Cardiac fibroblast (primary cell): ENCODE measurements at places on chromosomes 1 and 21.

- no peak for DNase-seq
These were observed 5.4 kb downstream of the MARCKSL1 start for GRCh38 chr1:32330558-32331151.

DNA sequence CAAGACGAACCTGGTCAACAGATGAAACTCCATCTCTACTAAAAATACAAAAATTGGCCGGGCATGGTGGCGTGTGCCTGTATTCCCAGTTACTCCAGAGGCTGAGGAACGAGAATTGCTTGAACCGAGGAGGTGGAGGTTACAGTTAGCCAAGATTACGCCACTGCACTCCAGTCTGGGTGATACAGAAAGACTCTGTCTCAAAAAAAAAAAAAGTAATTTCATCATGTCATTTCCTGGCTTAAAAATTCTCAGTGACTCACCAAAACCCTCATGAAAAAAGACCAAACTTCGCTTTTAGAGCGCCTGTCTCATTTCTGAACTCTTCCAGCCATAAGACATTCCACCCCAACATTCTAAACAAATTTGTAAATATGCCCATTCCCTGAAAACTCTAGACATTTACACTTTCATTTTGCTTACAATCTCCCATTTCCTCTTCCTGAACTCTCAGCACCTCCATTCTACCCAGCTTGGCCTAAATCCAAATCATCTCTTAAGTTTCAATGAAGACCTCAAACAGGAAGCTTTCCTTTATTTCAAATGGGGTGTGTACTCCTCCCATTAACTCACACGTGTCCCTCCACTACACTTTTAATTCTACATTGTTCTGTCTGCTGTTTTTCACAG lies 50.5 kb upstream of the PRRC2C start:
- peak; percentile 89 for DNase-seq

- peak; percentile 26 for DNase-seq
These were observed 52.6 kb upstream of the LYST start for GRCh38 chr1:235919127-235919832.

- DNase-seq, result peak; percentile 78
These were observed 11.3 kb downstream of the NBPF3 start for GRCh38 chr1:21451212-21451611.

DNA sequence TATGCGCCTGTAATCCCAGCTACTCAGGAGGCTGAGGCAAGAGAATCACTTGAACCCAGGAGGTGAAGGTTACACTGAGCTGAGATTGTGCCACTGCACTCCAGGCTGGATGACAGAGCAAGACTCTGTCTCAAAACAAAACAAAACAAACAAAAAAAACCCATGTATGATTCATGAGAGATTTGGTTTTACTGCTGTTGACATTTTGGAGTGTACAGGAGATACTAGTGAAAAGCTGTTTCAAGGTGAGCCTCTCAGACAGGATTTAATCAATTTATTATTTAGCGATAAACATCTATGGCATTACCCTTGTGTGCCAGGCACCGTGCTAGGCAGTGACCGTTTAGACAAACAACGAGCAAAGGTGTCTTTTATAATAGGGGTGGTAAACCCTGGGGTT lies 16.5 kb downstream of the LHX4 start:
- DNase-seq, result no peak

DNA sequence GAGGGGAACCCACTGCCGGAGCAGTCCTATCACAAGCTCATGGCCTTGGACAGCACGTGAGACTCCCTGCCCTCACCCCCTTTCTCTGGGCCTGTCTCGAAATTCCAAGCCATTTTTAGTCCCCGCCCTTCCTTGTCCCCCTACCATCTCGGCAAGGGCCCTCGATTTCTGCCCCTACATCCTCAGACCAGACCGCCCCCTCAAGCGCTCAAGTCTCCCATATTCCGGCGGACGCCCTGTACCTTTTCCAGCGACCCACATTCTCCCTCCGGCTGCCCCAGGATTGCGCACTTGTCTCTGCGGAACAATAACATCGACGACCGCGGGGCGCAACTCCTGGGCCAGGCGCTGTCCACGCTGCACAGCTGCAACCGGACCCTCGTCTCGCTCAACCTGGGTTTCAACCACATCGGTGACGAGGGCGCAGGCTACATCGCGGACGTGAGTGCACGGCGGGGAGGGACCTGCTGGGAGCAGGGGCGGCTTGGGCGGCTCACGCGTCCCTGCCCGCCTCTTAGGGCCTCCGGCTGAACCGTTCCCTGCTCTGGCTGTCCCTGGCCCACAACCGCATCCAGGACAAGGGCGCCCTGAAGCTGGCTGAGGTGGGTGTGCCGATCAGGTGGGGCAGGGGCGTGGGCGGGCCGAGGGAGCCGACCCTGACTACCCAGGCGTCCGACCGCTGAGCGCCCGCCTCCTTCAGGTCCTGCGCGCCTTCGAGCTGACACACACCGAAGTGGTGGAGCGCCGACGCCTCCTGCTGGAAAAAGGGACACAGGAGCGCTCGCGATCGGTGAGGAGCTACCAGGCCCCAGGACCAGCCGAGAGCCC lies 7.0 kb downstream of the LRRC71 start:
- DNase-seq, result peak; percentile 72

GRCh38 chr1:106268070-106268469 lies 788.4 kb upstream of the PRMT6 start:
- DNase-seq, result peak; percentile 29

GRCh38 chr21:27681038-27681437 lies 714.1 kb upstream of the ADAMTS5 start:
- no peak for DNase-seq

- DNase-seq, result peak; percentile 90
These were observed 2.2 kb downstream of the ITSN1 start for GRCh38 chr21:33644383-33645074.
